ENCODE measurements at places on chromosomes 2 and 18. TPM values are rescaled to one million over a fixed set of nuclear protein-coding genes. Genes with fewer than 3 reads are reported as not detected.

The OSBPL6 gene
- 3.3 TPM for total RNA-seq

The RIT2 gene
- total RNA-seq: not detected

The COLEC11 gene
- 0.55 TPM for total RNA-seq

The IL1A gene
- not detected for total RNA-seq

The TSPYL6 gene
- 0.18 TPM for total RNA-seq

The NEB gene
- 2.2 TPM for total RNA-seq

The PTPN4 gene
- total RNA-seq: 54.1 TPM

The GKN2 gene
- total RNA-seq: not detected

The UGT1A5 gene
- not detected for total RNA-seq

The RAB27B gene
- 51.2 TPM for total RNA-seq

The TPO gene
- not detected for total RNA-seq

The ABCB11 gene
- total RNA-seq: not detected

The RAB17 gene
- 3.5 TPM for total RNA-seq

The LRRTM1 gene
- total RNA-seq: not detected

The IL18R1 gene
- total RNA-seq: 1.3 TPM

The IL1B gene
- total RNA-seq: not detected

The MRO gene
- total RNA-seq: 0.26 TPM

The ALPP gene
- not detected for total RNA-seq

The PLGLB1 gene
- 5.1 TPM for total RNA-seq

The SPHKAP gene
- 0.07 TPM for total RNA-seq

The LRRTM4 gene
- total RNA-seq: not detected

Data from uterus (tissue), 4 donors.